Brain microvascular endothelial cell (primary cell): ENCODE measurements at places on chromosomes 11 and 22.
A peak's percentile ranks its signal among the peaks of the same experiment; 100 is the strongest.

DNA sequence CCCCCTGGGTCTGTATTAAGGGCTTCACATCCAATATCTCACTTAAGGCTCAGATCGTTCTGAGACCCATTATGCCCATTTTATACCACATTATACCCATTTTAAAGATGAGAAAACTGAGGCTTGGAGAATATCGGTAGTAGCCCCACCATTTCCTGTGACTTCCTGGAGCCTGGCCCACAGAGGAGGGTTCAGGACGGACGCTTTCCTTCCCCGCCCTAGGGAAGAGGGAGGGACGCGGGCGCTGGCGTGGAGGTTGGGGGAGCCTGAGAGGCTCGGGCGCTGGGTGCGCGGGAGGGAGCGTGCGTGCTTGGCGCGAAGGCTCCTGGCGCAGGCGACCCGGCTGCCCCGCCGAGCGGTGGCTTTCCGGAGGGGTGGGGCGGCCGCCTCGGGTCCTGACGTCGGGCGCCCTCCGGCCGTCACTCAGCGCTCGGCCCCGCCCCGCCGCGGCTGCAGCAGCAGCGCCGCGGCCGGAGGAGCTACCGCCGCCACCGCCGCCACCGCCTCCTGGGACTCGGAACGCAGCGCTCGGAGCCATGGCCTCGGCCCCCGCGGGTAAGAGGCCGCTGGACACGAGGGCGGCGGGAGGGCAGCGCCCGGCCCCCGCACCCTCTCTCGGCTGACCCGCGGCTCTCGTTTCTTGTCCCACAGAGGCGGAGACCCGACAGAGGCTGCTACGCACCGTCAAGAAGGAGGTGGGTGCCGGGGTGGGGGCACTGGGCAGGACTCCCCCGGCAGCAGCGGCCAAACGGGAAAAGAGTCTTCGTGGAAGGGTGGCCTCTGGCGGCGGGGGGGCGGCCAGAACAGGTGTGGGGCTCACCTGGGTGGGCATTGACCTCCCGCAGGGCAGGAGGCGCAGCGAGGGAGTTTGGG, at the start of gene SGSM1:
Gene SGSM1, plus strand, starts transcription at position 422 of the 873 bp plus-strand sequence. Its CDS starts 115 bp downstream, at position 537.
- DNase-seq, result peak; percentile 37

- DNase-seq, result no peak
Observed at GRCh38 chr22:30881361-30882183, 87.0 kb downstream of the MORC2 start.

DNA sequence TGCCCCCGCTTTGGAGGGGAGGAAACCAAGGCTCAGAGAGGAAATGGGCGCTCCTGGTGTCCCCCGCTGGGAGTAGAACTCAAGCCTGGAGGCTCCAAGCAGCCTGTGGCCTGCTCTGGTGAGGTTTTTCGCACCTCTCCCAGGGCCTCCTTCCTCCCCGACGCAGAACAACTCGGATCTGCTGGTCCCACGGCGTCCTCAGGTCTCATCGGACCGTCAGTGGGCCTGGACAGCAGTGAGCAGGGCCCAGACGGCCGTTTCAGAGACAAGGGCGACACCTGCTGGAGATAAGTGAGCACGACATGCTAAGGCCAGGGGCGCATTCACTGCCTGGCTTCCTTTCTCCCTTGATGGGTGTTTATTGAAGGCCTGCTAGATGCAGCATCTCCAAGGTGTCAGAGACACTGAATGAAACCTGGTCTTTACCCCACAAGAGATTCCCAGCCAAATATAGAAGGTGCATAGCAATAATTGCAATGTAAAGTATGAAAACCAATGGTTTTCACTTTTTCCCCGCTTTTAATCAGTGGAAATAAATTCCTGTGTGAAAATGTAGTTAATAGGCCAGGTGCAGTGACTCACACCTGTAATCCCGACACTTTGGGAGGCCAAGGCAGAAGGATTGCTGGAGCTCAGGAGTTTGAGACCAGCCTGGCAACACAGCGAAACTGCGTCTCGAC, 26.9 kb upstream of the CD82 start:
- DNase-seq, result peak; percentile 65

DNA sequence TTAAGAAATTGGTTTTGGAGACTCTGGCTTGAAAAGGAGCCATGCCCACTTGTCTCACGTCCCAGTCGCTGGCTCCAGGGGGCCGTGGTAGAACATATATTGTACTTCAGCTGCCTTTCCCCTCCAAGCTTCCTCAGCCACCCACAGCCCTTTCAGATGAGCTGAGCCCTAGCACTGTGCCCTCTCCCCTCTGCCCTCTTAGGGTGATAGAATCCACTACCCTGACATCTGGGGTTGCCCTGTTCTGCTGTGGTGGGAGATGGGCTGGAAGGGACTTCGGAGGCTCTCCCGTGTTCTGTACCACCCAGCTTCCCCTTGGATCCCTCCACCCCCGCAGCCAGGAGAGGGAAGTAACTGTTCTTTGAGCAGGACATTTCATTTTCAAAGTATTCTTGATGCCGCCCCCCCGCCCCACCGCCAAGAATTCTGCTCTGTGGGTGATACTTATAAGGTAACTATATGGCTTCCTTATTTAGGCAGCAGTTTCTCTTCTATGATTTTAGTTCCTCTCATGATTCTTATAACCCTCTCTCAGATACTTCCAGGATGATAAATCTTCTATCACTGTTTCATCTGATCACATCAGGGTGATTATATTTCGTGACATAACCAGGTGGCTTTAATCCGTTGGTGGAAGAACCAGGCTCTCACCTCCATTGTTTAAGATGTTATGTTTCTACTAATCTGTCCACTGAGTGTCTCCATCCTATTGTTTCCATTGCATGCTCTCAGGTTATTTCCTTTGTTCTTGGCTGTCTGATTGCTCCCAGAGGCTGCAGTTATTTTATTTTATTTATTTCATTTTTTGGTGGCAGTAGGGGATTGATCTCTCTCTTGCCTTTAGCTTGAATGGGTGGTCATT, 24.1 kb downstream of the ZBTB16 start:
- DNase-seq, result no peak

DNA sequence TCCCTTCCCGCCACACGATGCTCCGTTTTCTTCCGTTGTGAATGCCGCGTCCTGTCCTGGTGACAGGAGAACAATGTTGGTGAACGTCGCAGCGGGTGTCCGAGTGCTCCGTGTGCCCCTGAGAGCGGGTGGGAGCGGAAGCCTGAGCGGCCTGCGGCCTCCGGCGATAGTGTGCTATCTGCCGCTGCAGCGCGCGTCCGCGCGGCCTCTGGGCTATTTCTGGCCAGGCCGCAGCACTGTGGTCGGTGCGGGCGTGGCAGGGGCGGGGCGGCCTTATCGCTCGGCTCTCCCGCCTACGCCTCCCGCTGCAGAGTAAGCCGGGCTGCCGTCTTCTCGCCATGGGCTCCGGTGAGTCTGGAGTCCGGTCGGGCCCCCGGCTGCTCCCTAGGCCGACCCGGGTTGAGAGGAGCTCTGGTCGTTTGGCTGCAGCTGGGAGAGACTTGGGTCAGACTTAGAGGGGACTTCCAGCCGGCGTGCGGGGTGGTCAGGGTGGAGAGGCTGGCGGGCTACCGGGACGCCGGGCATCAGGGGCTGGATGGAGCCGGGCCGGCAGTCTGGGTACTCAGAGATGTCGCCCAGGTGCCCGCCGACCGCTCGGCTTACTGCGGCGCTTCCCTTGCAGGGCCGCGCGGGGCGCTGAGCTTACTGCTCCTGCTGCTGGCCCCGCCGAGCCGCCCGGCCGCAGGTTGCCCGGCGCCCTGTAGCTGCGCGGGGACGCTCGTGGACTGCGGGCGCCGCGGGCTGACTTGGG, at the start of gene GP1BB:
Gene GP1BB, plus strand, starts transcription at position 308 of the 751 bp plus-strand sequence. Its CDS starts 31 bp downstream, at position 339.
- peak; percentile 20 for DNase-seq

- peak; percentile 32 for DNase-seq
Observed at GRCh38 chr11:87425391-87425790, 387.7 kb downstream of the TMEM135 start.

GRCh38 chr11:30244265-30244664, 13.5 kb downstream of the FSHB start:
- DNase-seq, result peak; percentile 55

- no peak for DNase-seq
Observed at GRCh38 chr11:28117712-28118111, 9.5 kb downstream of the METTL15 start.

DNA sequence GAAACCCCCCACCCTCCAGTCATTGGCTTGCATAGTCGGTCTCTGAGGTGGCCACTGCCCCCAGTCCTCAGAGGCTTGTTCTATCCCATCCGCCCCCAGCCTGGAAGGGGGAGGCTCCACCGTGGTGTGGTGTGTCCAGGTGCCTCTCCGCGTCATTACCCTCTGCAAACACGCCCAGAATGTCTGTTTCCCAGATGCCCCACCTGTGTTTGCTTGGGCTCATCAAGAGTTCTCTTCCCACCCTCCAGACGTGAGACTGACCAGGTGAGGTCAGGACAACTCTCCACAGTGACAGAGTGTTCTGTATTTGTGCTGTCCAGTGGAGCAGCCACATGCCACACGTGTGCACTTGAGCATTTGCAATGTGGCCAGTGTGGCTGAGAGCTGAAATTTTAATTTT, 24.9 kb downstream of the LRRC10B start:
- DNase-seq, result no peak
